ENCODE measurements at places on chromosomes 7 and 10.
A peak's percentile ranks its signal among the peaks of the same experiment; 100 is the strongest.

DNA sequence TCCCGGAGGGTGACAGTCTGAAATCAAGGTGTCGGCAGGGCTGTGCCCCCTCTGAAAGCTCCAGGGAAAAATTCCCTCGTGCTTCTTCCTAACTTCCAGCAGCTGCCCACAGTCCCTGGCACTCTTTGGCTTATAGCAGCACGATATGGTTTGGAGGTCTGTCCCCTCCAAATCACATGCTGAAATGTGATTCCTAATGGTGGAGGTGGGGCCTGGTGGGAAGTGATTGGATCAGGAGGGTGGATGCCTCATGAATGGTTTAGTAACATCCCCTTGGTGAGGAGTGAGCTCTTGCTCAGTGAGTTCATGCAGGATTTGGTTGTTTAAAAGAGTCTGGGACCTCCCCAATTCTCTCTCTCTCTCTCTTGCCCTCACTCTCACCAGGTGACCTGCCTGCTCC lies 51.1 kb downstream of the GPAM start:
- no peak for DNase-seq

DNA sequence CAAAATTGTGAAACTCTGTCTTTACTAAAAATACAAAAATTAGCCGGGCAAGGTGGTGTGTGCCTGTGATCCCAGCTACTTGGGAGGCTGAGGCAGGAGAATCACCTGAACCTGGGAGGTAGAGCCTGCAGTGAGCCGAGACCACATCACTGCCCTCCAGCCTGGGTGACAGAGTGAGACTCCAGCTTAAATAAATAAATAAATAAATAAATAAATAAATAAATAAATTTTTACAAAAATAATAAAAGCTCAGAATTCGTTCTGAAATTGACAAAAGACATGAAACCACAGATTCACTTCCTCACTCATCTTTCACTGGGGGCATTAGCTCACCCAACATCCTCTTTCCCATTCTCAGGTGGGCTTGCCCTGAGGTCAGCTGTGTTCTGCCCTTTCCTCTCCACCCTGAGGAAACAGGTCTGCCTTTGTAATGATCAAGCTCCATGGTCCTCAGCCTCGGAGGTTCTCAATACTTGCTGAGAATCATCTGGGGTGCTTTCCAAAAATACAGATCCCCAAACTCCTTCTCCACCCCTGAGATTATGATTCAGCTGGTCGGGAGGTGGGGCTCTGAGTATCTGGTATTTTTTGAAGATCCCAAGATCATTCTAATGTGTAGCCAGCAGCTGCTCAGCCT lies 29.2 kb upstream of the APBB1IP start:
- DNase-seq, result no peak

GRCh38 chr10:24947304-24948097 lies 4.9 kb downstream of the PRTFDC1 start:
- no peak for DNase-seq

GRCh38 chr7:130127404-130127803 lies 57.1 kb downstream of the KLHDC10 start:
- no peak for DNase-seq

- DNase-seq, result no peak
Observed at GRCh38 chr7:75993689-75994387, 557 bp downstream of the TMEM120A start.

DNA sequence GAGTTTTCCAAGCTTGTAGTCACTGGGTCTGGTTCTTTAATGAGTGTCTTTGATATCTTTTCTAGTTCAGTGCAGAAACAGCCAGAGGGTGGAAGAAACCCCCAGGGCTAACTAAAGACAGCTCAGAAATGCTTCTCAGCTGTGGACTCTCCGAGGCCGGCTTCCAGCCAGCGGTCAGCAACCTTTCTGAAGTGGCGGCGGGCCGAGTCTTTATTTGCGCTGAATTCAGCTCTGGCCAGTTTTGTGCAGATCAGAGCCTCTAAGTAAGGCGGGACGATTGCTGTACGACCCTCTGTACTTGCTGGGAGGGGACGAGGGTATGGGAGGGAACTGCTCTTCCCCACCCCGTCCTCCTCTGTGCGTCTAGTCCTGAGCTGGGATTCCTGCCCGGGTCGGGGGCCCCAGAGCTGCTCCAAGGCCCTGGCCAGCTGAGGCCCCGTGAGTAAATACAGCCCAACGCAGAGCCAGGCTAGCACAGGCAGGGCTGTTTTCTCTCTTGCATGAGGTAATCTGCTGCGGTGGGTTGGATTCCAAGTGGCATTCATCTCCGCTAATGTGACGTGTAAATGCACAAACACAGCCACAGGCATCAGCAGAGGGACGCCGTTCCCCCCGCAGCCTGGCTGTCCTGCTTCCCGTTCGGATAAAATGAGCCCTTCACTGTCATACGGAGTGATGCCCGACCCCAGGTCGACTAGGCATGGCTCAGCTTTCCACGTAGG lies 159.8 kb downstream of the PIP4K2A start:
- peak; percentile 29 for DNase-seq
